ENCODE measurements at places on chromosomes 11 and 22.

DNA sequence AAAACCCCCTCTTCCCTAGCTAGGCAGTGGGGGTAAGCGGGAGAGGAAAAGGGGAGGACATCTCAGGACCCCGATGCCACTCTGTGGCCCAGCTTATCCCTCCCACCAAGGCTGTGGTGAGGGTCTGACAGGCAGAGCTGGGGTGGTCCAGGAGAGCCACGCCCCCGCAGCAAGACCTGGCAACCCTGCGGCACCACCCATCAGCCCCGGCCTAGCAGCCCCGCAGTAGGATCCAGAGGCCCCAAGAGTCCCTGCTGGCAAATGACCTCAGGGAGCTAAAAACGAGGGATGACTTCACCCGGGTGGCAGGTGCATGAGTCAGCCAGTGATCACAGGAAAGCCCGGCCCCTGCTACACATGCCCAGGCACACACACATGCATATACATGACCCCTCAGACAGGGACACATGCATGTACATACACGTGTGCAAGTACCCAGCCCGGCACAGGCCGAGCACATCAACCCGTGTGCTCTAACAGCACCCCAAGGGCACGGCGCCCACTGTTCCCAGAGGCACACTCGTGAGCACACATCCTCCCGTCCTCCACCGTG, 32.3 kb downstream of the ARVCF start:
- DNase-seq, result peak; percentile 37

DNA sequence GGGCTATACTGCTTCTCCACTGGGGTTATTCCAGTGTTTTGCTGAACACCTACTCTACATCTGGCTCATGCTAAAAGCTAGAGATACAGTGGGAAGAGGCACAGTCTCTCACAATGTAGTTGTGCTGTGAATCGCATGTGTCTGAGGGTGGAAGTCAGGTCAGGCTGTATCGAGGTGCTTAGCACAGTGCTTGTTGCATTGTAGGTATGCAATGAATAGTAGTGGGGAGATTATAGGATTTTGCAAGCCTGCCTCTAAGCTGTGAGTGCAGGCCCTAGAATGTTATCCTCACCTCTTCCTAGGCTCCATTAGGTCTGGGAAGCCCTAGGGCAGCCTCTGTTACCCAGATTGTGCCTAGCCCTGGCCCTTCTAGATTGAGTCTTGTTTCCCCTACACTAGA, 37.4 kb downstream of the MYO18B start:
- no peak for DNase-seq

GRCh38 chr11:66204412-66204811, 64.0 kb upstream of the RAB1B start:
- no peak for DNase-seq

DNA sequence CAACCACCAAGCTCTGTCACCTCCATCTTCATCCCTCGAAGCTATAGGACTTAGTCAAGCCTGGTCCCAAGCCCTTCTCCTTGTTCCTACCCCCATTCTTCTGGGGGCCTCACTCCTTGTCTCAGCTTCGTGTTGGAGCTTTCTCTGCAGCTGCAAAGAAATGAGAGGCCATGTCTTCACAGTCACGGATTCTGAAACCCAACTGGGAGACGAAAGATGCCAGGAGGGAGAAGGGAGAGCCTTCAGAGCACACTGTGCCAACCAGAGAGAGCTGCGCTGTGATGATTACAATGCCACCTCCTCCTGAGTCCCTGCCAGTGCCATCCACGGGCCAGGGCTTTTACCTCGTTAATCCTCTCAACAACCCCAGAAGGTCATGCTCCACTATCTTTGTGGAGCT, 469.3 kb downstream of the TBC1D22A start:
- DNase-seq, result no peak

GRCh38 chr11:14253421-14253820, 105.6 kb downstream of the RRAS2 start:
- no peak for DNase-seq

GRCh38 chr22:46501701-46502100, 35.7 kb downstream of the CELSR1 start:
- peak; percentile 65 for DNase-seq

GRCh38 chr22:30176431-30176830, 70.1 kb downstream of the LIF start:
- no peak for DNase-seq

GRCh38 chr11:116698080-116698479, 74.7 kb downstream of the BUD13 start:
- no peak for DNase-seq

- DNase-seq, result peak; percentile 24
These were observed 145.8 kb upstream of the ARHGAP20 start for GRCh38 chr11:110857892-110858546.

- no peak for DNase-seq
These were observed 77.9 kb upstream of the TOP3B start for GRCh38 chr22:22060200-22061084.

DNA sequence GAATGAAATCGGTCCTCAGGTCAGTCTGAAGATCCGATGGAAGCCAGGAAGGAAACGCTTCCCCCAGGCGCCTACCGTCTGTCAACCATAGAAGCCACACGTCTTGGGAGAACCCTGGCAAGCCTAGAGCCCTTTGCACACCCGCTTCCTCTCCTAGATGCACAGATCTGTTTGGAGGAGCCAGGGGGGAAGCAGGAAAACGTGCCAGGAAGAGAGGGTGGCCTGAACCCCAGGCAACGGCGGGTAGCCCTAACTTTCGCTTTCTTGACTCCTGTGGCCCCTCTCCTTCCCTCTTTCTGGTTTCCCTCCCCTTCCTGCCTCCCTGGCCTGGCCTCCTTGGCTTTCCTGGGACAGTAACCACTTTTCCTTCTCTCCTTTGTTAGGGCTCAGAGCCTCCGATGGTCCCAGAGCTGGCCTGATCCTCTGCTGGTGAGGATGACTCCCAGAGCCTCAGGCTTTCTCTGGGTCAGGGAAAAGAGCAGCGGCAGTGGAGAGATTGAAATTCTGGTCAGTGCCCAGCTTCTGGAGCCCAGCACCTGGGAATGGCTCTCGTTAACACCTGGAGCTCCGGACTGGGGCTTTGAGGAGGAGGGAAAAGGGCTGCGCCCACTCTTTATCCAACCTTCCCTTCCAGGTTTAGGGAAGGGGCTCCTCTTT, 2.1 kb downstream of the FXYD6 start:
- DNase-seq, result no peak

- no peak for DNase-seq
These were observed 481.2 kb upstream of the ARHGAP42 start for GRCh38 chr11:100205926-100206325.

GRCh38 chr11:69355346-69355940, 61.5 kb downstream of the MYEOV start:
- no peak for DNase-seq

GRCh38 chr22:26748845-26749244, 91.5 kb downstream of the MIAT start:
- DNase-seq, result no peak

DNA sequence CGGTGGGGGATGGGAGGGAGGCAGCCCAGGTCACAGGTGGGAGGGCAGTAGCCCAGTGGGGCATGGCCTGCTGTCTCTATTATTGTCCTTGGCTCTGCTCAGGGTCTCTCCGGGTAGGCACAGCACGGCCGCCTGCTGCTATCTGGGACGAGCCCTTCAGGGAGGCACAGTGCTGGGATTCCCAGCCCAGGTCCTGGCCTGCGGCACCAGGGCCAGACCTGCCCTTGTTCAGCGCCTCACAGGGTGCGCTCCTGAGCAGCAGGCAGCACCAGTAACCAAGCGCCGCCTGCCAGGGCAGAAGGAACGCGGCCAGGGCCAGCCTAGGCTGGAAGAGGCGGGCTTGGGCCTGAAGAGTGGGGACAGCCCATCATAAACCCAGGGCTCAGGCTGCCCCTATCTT, 151.0 kb downstream of the MPPED1 start:
- DNase-seq, result no peak

- no peak for DNase-seq
These were observed 136.1 kb downstream of the DCDC1 start for GRCh38 chr11:31233425-31233824.

GRCh38 chr11:40292721-40293508, 1166.5 kb downstream of the LRRC4C start:
- no peak for DNase-seq

DNA sequence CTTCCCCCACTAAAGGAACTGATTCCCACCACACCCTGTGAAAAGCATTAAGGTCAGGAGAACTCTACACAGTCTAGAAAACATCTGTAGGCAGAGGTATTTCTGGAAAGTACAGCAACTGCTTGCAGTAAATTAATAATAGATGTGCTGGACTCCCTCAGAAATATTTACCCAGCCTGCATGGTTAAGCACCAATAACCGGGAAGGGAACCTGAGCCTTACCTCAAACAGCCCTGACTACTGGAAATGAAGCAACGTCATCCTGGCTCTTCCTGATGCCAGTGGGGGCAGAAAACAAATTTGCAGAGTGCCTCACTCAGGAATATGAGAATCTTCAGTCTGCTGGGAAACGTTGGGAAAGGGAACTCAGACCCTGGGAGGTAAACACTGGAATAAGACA, 318.1 kb downstream of the TENM4 start:
- no peak for DNase-seq

DNA sequence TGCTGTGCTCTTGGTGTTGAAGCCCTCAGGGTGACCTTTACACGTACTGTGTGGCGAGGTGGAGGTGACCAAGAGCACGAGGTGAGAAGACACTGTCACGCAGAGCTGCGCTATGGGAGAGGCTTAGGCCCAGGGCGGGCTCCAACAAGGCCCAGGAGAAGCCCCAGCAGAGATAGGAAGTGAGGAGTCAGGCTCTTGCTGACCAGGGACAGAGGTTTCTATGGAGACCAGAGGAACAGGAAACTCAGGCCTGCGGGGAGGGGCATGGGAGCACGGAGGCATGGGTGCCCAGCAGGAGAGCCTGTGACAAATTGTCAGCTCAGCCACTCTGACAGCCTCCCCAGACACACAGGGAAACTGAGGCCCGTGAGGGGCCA, 15.8 kb downstream of the DGKZ start:
- DNase-seq, result no peak

DNA sequence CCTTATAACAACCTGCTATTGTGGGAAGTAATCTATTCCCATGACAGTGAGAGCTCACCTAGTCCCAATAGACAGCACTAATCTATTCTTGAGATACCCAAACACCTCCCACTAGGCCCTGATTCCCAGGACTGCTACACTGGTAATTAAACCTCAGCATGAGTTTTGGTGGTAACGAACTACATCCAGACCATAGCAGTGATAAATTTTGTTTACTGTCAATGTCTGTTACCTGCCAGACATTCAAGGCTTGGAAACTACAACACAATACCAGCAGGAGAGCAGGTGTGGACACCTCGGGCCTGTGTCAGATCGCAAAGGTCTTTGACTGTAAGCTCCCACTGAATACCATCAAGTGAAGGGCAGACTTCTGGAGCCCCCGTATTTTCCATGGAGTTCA, 187.1 kb downstream of the ARHGAP42 start:
- no peak for DNase-seq

DNA sequence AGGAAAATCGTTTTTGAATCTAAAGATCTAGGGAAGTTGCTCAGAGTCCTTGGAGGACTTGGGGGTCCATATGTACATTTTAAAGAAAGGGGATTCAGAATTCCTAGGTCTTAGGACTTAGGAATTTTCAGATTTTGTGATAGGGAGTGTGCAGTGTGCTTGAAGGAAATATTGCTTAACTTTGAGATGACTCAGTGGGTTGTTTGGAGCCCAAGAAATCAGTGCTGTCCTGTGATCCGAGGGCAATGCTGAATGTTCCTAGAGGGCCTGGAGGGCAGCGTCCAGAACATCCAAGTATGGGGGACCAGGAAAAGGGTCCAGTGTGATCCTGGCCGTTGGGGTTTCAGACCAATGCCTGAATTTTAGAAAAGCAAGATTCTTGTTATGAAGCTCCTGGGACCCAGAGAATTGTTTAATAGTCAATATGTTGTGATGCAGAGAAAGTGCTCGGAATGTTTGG, 3.1 kb upstream of the IGF2 start:
- DNase-seq, result peak; percentile 9

GRCh38 chr11:85694385-85694980, 8.5 kb upstream of the CCDC89 start:
- DNase-seq, result peak; percentile 60

DNA sequence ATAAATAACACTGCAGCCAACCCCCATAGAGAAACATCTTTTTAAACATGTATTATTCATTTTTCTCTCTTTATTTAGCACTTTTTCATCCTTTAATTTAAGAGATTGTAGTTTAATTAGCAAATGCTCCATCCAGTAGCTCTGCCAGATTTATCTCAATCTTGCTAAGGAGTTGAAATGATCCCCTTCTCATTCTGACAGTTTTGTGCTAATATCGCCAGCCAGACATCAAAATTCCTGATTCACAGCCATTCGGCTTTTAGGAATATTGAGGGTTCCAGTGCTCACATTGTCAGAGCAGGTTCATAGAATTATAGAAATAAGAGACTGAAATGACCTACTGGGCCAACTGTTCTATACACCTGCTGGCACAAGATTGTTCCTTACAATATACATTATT, 77.8 kb downstream of the CASP12 start:
- no peak for DNase-seq

- DNase-seq, result peak; percentile 57
These were observed 67.0 kb downstream of the MAML2 start for GRCh38 chr11:96275801-96276594.

DNA sequence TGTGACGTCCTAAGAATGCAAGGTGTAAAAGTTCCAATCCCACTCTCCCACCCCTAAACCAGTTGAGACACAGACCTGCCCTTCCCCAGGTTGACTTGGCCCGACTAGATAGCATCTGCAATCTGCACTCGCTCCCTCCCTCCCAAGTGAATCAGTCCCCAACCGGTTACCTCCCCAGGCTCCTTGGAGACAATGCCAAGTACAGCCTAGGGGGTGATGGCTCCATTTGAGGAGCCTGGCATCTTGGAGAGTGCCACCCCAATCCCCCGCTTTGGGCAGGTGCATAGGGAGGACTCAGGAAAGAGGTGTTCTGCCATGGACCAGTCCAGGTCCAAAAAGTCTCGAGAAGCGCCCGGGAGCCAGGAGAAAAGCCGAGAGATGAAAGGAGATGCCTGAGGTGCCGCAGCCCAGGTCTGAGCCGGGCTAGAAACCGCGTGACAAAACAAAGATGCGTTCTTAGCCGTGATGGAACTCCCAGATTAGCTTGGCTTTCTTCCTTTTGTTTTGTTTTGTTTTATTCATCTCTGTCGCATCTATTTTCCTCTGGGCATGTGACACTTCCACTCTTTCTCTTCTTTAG, 18.7 kb upstream of the SNX32 start:
- DNase-seq, result no peak

DNA sequence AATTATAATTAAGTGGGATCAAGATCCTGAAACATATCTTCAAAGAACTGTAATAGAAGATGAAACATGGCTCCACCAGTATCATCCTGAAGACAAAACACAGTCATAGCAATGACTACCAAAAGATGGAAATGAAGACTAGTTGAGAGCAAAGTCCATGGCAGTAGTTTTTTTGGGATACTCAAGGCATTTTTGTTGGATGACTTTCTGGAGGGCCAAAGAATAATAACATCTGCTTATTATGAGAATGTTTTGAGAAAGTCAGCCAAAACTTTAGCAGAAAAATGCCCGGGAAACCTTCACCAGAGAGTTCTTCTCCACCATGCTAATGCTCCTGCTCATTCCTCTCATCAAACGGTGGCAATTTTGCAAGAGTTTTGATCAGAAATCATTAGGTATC, 809.4 kb upstream of the RAG2 start:
- DNase-seq, result peak; percentile 29

- no peak for DNase-seq
These were observed 33.2 kb downstream of the TOLLIP start for GRCh38 chr11:1276041-1276790.

- DNase-seq, result peak; percentile 49
These were observed 9.3 kb downstream of the RPL3 start for GRCh38 chr22:39309881-39310714.

- no peak for DNase-seq
These were observed 101.6 kb upstream of the USP47 start for GRCh38 chr11:11740073-11740702.
